ENCODE measurements at places on chromosomes 2 and 18. TPM values are rescaled to one million over a fixed set of nuclear protein-coding genes. Genes with fewer than 3 reads are reported as not detected.

Gene PRSS56
- total RNA-seq, result not detected

Gene MERTK
- total RNA-seq, result 8.7 TPM

Gene SERPINB5
- total RNA-seq, result 0.17 TPM

Gene CRYGC
- not detected for total RNA-seq

Gene TSPYL6
- not detected for total RNA-seq

Gene CFAP65
- total RNA-seq, result 1.1 TPM

Gene PNO1
- total RNA-seq, result 17.5 TPM

DNA sequence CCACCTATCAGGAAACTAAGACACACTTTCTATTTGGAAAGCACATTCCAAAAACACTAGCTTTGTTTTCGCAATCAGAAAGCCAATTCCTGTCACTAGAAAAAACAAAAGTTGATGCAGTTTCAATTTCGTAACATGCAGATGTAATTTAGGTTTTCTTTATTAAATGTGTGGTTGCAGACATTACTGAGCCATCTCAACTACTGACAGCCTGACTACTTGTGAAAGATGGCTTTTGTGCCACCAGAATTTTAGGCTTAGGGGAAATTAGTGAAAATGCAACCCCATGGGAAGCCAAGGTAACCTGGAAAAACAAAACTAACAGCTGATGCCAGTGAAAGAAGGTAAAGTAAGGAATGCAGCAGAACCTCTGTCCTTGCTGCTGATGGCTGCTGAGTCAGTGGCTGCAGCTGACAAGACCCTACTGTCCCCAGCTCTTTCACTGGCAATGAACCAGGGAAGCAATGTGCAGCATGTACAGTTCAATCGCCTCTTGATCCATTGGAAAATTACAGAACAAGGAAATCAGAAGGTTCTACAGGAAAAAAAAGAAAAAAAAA, 34.9 kb downstream of the FEZ2 start:
- DNase-seq, result no peak

DNA sequence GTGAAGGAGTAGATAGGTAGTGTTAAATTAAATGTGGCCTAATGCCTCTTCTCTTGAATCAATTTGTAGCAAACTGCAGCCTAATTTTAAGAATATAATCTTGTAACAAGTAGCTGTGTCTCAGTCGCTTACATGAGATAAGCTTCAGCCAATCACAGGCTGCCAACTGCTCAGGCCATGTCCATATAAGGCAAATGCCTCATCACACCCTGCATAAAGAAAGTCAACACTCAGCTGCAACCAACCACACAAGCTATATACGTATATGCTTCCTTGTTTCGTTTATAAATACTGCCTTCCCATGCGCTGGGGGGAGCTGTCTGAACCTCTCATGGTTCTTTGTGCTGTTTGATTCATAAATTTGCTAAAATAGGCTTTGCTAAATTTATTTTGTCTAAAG, 476.3 kb downstream of the TRIB2 start:
- DNase-seq, result no peak

GRCh38 chr2:88197732-88198131, 27.6 kb downstream of the THNSL2 start:
- no peak for DNase-seq

GRCh38 chr2:190121971-190122370, 59.4 kb upstream of the MSTN start:
- DNase-seq, result no peak

GRCh38 chr2:12289120-12289802, 427.5 kb upstream of the TRIB2 start:
- no peak for DNase-seq

DNA sequence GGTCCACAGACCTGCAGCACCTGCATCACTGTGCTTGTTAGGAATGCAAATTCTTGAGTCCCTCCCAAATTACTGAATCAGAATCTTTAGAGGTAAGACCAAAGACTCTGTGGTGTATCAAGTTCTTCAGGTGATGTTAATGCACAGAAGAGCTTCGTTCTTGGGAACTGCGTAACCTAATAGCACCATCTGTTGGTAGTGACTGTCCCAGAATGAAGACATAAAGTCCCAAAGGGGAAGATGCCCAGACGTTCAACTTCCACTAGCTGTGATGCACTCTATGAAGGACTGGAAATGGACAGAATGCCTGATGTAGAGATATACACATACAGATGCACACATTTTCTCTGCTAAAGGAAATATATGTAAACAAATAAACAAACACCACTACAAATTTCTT, 576.0 kb downstream of the LRP1B start:
- DNase-seq, result peak; percentile 23

GRCh38 chr2:213491376-213491775, 207.1 kb downstream of the SPAG16 start:
- no peak for DNase-seq

- no peak for DNase-seq
These were observed 76.9 kb downstream of the WDSUB1 start for GRCh38 chr2:159209341-159210306.

DNA sequence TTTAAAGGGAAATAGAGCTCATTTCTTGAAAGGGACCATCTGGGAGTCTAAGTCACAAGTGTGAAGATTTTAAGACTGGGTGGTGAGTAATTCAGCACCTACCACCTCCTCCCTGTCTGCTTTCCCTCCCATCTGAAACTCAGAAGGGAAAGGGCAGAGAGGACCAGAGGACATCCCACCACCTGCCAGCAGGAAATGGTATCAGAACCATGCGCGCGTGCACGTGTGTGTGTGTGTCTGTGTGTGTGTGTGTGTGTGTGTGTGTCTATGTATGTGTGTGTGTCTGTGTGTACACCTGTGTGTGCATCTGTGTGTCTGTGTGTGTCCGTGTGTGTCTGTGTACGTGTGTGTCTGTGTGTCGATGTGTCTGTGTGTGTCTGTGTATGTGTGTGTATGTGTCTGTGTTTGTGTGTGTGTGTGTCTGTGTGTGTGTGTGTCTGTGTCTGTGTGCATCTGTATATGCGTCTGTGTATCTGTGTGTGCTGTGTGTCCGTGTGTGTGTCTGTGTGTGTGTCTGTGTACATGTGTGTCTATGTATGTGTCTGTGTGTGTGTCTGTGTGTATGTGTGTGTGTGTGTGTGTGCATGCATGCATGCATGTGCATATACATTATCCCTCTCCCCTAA, 76.8 kb downstream of the ZFP36L2 start:
- DNase-seq, result no peak

DNA sequence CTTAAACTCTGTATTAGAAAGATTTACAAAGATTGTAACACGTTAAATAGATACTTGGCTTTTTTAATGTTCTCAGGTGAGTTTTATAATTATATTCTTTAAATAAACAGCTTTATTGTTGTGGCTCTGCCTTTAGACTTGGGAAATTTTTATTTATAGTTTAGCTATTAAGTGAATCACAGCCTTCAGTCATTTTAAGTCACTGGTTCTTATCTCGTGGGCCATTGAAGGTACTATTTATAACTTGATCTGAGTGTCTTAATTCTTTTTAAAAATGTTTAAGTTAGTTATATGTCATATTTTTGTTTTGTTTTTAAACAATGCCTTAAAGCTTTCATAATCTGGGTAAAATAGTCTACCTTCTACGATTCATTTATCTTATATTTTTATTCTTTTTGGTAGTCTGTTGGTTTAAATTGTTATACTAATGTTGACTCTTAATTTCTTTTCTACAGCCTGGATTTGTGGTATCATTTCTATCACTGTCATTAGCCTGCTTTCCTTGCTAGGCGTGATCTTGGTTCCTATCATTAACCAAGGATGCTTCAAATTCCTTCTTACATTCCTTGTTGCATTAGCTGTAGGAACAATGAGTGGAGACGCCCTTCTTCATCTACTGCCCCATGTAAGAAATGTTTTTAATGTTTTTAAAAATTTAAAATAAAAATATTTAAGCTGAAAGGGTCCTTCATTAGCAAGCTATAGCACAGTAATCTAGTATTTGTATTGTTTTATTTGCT, 49.3 kb downstream of the SLC39A10 start:
- peak; percentile 54 for DNase-seq

DNA sequence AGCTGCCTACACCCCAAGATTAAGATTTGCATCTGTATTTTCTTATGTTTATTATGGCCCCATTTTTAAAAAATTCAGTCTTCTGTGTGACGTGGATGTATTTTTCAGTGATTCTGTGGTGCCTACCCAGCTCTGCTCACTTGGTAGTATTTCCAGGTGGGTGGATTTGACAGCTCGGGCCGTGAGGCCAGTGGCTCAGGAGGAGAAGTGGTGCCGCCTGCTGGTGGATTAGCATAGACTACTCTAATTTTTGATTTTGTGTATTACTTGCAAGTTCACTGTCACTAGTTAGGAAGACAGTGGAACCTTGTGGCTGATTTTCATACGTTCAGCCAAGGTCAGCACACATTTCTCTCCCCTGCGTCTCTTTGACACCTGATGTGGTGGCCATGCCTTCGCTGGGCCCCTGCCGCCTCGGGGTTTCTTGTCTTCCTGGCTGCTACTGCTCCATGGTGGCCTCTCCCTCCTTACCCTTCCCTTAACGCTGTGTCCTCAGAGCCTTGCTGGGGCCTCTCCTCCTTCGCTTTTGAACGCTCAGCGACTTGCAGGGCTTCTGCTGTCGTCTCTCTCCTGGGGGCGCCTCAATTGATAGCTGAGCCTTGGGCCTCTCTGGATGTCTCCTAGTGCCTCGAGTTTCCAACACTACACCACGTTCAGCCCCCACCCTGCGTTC, 89.4 kb downstream of the DGKD start:
- peak; percentile 22 for DNase-seq

DNA sequence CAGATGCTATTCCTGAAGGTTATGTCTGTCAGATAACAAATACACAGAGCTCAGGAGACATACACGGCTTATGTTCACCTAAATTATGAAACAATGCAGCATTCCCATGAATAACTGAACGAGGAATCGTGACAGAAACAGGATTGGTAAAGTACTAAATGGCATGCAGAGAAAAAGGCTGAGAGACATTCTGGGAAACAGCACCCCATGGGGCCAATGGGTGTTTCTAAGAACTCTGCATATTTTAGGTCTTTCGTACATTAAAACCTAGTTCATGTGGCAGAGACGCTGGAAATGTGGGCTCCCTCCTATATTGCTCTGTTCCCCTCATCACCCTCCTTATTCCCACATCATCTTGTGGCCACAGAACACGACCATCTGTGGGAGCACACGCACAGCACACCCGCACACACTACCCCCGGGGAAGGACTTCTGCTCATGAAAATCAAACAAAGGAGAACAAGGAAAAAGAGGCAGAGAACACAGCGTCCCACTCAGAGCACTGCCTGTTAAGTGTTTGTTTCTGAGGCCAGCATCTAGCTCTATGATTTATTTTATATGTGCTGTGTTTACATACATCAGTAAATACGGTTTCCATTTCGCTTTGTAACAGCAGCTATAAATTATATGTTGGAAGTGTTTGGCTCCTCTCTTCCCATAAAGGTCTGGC, 143.6 kb downstream of the AFF3 start:
- DNase-seq, result no peak

DNA sequence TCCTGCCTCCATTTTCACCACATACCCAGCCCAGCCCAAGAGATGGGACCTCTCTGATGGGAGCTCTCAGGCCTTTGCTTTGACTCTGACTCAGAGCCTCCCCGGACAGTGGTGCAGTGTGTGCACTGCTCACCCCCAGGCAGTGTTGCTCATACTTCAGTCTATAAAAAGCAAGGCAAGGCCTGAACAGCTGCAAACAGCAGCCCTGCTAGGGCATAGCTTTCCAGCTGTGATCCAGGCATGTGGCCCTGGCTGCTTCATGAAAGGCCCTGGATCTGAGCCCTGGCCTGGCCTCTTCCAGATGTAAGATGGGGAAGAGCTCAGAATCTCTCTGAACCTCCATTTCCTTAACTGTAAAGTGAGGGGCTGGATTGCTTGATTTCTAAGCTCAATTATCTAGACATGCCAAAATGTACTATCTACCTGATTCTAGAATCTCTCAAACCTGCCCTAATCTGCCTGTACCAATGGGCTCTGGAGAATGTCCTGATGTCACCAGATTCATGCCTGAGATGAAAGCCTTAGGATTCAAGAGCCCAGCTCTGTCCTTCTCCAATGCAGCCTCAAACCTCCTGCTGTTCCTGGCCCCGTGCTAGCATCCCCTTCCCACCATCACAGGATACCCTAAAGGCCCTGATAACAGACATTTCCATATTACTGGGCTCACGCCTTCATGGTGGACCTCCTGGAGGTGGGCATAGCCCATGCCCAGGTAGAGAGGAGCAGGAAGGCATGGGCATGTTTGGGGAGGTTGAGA, 206.9 kb downstream of the ARL4C start:
- DNase-seq, result no peak

DNA sequence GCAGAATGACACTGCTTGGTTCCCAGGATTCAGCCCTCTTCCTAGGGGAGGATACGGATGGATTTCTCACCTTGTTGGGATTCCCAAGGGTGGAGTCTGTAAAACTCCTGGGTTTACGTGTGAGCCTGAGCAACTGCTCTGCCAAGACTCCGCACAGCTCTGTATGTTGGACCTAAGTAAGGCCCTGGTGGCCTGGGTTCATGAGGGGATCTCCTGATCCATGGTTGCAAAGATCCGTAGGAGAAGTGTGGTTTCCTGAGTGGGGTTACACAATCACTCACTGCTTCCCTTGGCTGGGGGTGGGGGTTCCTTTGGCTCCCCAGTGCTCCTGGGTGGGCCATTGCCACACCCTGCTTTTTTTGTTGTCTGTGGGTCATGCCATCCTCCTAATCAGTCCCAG, 37.7 kb downstream of the ANKRD12 start:
- no peak for DNase-seq

GRCh38 chr2:219548990-219549389, 5.2 kb downstream of the TMEM198 start:
- no peak for DNase-seq

DNA sequence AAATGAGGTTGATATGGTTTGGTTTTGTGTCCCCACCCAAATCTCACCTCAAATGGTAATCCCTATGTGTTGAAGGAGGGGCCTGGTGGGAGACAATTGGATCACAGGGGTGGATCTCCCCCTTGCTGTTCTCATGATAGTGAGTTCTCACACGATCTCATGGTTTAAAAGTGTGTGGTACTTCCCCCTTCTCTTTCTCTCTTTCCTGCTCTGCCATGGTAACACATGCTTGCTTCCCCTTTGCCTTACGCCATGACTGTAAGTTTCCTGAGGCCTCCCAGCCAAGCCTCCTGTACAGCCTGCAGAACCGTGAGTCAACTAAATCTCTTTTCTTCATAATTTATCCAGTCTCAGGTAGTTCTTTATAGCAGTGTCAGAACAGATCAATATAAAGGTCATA, 24.7 kb upstream of the FAM124B start:
- DNase-seq, result no peak
